ENCODE measurements at places on chromosomes 3 and 15. TPM values are rescaled to one million over a fixed set of nuclear protein-coding genes. Genes with fewer than 3 reads are reported as not detected.

DNA sequence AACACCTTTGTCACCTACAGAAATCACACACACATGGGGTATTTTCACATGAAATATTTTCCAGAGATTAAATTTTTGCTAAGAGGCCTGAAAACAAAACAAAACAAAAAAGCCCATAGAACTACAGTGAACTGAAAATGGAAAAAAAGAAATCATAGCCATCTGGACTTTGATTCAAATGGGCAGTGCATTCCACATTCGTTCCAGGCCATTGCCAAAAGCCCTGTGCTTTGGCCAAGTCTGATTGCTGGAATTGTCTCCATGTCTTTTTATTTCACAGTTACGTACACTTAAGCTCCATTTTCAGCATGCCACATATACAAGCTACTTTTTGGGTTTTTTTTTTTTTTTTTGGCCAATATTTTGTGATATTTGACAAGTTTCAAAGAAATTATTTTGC is 47.1 kb downstream of the TFG start:
- DNase-seq = no peak

- no peak for DNase-seq
These were observed 74.4 kb upstream of the GSK3B start for GRCh38 chr3:120168611-120169010.

- DNase-seq = peak; percentile 2
These were observed 298.9 kb upstream of the RORA start for GRCh38 chr15:61527836-61528580.

DNA sequence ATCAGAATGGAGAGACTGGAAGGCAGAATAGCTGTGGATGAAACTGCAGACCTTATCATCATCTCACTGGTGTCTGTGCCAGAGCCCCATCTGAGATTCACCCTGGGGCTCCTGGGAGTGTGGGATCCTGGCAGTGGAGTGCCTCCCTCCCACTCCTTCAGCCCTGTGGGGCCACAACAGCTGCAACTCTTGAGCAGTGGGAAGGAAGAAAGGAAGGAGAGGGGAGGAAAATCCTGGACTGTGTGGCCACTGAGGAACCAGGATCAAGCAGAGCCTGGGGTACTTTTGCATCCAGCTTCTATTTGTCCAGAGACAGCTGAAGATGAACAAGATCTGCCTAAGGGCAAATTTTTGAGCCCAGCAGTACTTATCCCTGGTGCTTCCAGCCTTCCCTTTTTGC is 13.1 kb upstream of the ALDH1A2 start:
- DNase-seq = no peak

DNA sequence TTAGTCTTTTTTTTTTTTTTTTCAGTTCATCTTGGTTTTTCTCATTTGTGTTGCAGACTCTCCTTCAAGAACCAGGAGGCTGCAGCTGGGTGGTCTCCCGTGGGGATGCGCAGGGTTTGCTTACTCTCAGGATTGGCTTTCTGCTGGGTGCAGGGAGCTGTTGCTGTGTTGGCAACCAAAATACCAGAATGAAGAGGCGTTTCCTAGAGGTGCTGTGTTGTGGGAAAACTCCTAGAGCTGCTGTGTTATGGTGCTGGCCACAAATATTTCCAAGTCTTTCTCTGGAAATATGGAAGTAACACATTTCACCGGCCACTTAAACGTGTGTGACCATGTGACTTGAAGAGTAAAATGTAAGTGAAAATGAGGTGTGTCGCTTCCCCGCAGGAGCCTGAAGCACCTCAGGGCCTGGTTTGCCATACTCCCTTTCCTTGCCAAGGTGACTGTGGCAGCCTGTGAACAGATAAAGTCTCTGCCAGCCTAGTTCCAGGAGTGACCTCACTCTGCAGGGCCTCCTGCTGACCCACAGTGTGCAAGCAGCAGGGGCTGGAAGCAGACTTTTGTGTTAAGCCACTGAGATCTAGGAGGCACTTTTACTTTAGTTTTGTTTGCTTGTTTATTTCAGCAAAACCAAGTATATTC is 258.9 kb downstream of the ADAMTS17 start:
- no peak for DNase-seq

GRCh38 chr3:47425959-47426358 is 45.1 kb downstream of the PTPN23 start:
- no peak for DNase-seq

- DNase-seq = no peak
These were observed 59.0 kb upstream of the PLCL2 start for GRCh38 chr3:16825617-16826204.

- DNase-seq = no peak
These were observed 155.6 kb downstream of the SEMA6D start for GRCh38 chr15:47872869-47873432.

DNA sequence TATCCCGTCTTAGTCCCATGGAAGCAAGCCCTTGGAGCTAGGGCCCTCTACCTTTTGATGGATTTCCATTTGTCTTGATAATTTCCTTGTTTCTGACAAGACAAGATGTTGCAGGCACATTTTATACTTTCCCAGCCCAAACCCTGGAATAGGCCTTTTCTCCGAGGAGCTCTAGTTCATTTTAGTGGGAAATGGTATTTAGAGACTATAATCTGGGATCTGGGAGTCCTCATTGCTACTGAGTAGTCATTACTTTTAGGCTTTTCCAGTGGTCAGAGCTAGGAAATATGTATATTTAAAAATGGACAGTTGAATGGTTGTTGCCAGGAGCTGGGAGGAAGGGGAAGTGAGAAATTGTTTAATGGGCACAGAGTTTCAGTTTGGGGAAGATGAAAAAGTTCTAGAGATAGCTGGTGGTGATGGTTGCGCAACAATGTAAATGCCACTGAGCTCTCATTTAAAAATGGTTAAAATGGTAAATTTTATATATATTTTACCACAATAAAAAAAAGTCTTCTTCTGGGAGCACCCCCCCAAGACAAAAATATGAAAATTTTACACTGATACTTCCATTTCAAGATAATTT is 31.6 kb downstream of the MLH1 start:
- DNase-seq = no peak

- DNase-seq = peak; percentile 61
These were observed 4.7 kb downstream of the ABHD5 start for GRCh38 chr3:43695443-43695842.

DNA sequence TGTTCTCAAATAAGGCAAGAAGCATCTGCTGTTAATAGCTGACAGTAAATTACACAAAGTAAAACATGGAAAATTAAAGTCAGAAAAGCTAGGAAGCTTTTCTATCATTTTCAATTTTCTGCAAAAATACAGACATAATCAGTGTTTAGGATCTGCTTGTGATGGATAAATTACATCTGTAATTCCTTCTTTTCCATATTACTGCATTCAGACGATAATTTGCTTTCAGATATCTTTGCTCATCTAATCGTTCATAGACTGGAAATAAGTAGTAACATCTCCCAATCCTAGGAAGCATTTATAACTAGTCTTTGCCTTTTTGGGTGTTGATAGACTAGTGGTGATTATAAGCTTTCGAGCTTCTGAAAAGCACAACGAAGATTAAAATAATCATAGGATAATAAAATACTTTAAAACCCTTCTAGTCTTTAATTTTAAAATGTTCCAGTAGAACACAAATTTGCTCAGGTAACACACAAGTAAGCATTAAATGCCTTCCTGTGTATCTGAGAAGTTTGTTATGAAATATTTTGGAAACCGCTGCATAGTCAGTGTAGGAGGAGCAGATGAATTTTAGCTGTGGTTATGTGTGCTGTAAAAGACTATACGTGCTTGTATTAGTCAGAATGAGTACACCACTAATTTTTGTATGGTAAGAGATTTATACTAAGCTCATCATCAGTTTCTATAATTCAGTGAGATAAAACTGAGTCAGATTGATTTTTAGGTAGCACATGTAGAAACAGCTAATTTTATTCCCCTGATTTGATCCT is 41.0 kb downstream of the MBNL1 start:
- DNase-seq = peak; percentile 84

- DNase-seq = no peak
These were observed 30.6 kb downstream of the PSMD6 start for GRCh38 chr3:63992516-63993209.

DNA sequence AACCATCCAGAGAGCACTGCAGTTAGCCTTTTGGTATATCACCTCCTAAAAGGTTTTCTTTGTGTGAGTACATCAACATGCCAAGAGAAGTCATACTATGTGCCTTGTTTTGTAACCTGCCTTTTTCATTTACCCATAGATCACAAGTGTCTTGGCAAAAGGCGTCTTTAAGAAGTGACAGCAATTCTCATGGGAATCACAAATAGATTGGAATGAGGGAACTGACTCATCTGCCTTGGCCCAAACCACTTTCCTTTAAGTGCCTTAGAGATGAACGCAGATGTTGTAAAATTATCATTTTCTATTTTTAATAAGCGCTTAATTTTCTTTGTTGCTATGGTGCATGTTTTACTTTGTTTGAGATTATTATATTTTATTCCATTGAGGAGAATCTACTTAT is 20.7 kb upstream of the POMGNT2 start:
- no peak for DNase-seq

DNA sequence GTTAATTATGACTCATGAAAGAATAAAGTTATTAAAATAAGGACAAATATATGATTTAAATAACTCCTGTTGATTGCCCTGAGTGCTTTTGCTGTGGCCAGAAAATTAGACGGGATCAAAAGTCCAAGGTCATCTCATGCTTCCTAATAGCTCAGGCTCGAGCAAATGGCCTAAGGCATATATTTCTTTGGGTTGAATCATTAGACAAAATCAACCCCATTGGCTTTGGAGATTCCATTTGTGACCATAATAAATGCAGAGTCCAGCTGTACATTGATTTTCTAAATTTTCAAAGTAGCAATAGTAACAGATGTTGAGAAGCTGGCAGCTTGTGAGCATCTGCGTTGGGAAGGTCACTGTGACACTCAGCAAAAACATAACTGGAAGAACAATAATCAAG is 464.5 kb upstream of the TGFBR2 start:
- DNase-seq = no peak

GRCh38 chr15:47794252-47794914 is 77.1 kb downstream of the SEMA6D start:
- DNase-seq = peak; percentile 21

DNA sequence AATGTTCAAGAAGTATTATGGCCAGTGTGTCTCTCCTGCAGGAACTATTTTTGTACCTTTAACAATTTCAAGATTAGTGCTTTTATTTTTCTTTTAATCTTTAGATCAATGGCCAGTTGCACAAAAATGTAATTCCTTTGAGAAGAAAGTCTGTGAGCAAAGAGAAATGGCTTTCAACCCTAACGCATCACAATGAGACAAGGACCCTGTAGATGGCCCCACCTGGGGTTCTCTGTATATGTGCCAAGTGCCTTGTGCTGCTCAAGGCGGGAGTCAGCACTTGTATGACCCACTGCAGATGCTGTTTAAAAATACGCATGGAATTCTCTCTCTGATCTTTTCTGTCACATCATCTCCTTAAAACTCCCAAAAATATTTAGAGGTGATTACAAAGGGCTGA is 453.4 kb downstream of the OCA2 start:
- no peak for DNase-seq

DNA sequence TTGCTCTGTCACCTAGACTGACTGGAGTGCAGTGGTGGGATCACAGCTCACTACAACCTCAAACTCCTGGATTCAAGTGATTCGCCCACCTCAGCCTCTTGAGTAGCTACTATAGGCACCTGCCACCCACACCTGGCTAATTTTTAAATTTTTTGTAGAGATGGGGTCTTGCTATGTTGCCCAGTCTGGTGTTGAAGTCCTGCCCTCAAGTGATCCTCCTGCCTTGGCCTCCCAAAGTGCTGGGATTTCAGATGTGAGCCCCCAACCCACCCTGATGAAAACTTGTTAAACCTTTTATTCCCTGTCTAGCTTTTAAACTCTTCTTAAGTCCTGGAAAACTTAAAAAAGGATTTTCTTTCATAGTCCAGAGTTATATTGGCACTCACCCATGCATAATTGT is 2.6 kb downstream of the ECT2 start:
- no peak for DNase-seq

- DNase-seq = no peak
These were observed 30.4 kb upstream of the TRPM1 start for GRCh38 chr15:31131853-31132375.

GRCh38 chr3:20091331-20092047 is 51.2 kb downstream of the KAT2B start:
- no peak for DNase-seq

DNA sequence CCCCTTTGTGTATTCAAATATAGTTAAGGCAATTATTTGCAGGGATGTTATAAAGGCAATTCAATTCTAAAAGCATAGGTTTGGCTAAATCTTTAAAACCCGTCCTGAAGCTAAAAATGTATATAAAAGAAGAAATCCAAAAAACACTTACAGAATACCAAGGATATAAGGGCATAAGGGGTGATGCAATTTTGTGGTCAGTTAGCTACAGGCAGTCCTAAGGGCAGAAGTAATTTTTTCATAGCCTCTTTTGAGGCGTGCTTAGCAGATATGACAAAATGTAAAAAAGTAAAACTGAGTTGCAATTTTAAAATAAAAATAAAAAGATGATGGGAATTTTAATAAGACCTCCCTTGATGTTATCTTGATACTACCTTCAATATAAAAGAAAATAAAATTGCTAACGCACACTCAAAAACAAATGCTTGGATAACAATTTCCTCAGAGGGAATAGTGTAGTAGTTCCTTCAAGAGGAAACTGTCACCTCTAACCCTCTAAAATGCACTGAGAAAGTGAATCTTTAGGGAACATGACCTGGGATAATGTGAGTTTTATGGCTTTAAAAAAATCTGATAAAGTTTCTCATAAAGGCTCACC is 104.2 kb downstream of the MYH15 start:
- DNase-seq = no peak

DNA sequence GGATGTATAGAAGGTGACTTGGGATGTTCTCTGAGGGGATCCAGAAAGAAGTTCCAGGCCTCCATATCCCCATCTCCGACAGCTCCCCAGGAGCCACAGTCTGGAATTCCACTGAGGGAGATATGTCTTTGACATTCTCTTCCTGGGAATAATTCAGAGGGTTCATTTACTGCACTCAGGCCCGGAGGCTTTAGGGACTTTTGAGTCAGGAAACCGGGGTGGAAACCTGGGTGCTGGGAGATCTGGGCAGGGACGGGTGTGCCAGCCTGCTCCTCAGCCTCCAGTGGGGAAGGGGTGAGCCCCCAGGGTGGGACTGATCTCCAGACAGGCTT is 147.7 kb downstream of the SMAD6 start:
- no peak for DNase-seq

- DNase-seq = peak; percentile 39
These were observed 30.1 kb upstream of the ZNF502 start for GRCh38 chr3:44682182-44682896.

- DNase-seq = peak; percentile 3
These were observed 385.8 kb downstream of the TBC1D5 start for GRCh38 chr3:17356585-17356984.

GRCh38 chr3:46503200-46503874 is 5.6 kb downstream of the RTP3 start:
- DNase-seq = no peak

GRCh38 chr3:56192001-56192400 is 276.3 kb downstream of the ERC2 start:
- peak; percentile 3 for DNase-seq

The GOLGA8G gene
- total RNA-seq = 3.5 TPM

The CLRN1 gene
- not detected for total RNA-seq

The COPS2 gene
- total RNA-seq = 88.3 TPM

The GATM gene
- 1.4 TPM for total RNA-seq

The GASK1A gene
- 2.5 TPM for total RNA-seq

The CFAP100 gene
- total RNA-seq = not detected

The GJD2 gene
- not detected for total RNA-seq

The MKRN2 gene
- 26.3 TPM for total RNA-seq

The ALS2CL gene
- total RNA-seq = 144 TPM

The SLC7A14 gene
- not detected for total RNA-seq

The TMIE gene
- 0.38 TPM for total RNA-seq

The SI gene
- not detected for total RNA-seq

The ZBTB47 gene
- 21.8 TPM for total RNA-seq

The RPS27L gene
- total RNA-seq = 40.5 TPM

Measured in mammary epithelial cell (primary cell).